ENCODE measurements at places on chromosomes 4 and X.
A peak's percentile ranks its signal among the peaks of the same experiment; 100 is the strongest.

GRCh38 chr4:2262145-2262943, 435 bp upstream of the MXD4 start:
- DNase-seq = peak; percentile 99

DNA sequence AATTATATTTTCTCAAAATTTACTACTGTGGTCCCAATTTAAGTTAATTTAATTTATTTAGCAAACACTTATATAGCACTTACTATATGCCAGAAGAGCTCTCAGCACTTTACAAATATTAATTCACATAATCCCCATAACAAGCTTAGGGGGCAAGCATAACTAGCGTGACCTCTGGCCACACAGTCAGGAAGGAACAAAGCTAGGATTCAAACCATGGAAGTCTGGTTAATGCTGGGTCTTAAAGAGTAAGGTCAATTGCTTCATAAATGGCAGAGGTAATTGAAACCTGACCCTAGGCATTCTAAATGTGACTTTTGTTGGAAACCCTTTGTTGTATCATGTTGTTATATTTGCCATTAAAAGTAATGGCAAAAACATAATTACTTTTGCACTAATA, 279.5 kb upstream of the EMCN start:
- no peak for DNase-seq

- DNase-seq = no peak
Measured at GRCh38 chr4:59655996-59656395, 1544.1 kb upstream of the ADGRL3 start.

DNA sequence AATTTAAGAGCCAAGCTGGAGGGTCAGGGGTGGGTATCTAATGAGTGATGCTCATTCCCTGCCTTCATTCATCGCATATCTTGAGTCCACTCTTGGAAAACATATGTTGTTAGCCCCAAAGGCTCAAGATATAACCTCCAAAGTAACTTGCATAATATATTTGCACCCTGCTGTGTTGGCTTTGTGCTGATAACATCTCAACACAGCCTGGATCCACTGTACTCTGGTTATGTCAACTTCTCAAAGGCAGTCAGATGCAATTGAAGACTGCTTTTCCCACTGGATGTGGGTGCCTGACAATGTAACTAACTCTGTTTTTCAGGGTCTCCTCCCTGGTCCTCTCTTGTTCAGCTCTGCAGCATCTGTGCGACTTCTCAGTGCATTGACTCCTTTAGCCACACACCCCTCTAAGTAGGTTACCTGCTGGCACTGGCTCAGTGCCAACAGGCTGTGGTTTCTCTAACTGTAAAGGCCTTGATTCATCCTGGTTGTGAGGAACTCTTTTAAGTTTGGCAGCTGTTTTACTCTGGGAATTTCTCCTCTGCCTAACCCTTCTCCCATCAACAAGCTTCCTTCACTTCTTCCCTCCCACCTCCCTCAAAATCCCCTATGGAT, 28.1 kb downstream of the SLC16A2 start:
- no peak for DNase-seq

DNA sequence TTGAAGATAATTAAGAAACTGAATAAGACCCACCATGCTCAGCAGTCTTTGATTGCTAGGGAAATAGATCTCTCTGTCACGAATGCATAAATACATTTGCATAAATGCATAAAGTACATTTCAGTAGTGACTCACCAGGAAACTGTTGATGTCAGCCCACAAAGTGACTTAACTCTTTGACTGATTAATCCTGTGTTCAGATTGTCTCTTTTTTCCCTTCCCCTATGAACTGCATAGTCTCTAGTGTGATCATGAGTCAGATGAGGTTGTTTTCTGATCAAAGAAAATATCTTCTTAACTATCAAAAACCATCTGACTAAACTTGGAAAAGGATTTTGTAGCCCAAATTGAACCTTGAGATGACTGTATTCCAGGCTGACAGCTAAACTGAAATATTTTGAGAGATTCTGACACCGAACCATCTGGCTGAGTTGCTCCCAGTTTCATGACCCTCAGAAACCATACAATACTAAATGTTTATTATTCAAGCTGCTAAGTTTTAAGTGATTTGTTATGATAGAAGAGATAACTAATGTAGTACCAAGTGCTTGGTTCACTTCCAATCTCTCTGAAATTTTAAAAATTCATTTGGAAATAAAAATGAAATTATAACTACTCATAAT, 1381.5 kb upstream of the AGA start:
- DNase-seq = peak; percentile 40

GRCh38 chr4:92012899-92013867, 290.6 kb upstream of the GRID2 start:
- DNase-seq = no peak

GRCh38 chr4:144599621-144600020, 46.3 kb upstream of the HHIP start:
- no peak for DNase-seq

DNA sequence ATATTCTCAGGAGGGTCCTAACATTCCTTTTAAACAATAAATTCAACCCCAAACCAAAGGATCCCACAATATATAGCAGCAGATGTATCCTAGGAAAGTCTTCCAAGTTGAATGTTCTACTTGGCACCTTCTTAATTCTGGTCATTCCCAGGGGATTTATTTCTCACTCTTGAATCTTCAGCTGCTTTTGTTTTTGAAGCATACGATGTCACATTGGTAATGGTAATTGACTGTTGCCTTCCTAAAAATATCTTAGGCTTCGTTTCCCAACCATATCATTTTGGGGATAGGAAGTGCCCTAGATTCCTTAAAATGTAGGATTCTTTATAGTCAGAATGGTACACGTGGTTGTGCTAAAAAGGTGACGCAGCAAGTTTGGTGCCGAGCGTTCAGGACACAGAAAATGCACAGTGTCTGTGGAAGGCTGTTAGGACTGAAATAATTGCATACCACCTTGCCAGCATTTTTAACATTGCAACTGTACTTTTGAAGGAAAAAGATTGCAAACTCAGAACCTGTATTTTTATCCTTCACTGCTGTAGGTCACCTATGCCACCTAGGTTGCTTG, 8.1 kb downstream of the SNX25 start:
- DNase-seq = no peak

DNA sequence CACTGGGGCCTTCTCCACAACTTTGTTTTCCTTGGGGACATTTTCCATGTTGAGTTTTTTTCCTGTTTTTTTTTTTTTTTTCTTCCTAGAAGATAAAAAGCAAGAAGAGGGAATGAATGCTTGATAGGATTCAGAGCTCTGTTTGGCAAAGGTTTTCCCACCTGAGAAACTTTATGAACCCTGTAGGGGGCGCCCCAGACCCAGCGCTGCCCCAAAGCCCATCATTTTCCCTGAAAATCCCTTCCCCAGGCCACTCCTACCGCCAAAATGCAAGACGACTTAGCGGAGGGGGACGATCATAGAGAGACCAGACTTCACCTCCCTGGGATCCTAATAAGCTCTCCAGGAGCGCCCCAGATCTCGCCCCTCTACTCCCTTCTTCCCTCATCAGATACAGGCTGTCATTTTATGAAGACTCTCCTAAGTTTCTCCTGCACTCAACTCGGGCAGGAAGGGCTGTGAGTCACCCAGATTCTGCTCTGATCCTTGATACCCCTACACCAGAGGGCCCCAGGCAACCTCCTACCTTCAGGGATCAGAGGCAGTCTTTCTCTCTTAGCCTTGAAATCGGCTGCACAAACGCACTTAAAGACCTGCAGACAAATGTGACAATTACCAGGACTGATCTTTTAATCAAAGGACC, 1.4 kb downstream of the BEX5 start:
- DNase-seq = no peak

DNA sequence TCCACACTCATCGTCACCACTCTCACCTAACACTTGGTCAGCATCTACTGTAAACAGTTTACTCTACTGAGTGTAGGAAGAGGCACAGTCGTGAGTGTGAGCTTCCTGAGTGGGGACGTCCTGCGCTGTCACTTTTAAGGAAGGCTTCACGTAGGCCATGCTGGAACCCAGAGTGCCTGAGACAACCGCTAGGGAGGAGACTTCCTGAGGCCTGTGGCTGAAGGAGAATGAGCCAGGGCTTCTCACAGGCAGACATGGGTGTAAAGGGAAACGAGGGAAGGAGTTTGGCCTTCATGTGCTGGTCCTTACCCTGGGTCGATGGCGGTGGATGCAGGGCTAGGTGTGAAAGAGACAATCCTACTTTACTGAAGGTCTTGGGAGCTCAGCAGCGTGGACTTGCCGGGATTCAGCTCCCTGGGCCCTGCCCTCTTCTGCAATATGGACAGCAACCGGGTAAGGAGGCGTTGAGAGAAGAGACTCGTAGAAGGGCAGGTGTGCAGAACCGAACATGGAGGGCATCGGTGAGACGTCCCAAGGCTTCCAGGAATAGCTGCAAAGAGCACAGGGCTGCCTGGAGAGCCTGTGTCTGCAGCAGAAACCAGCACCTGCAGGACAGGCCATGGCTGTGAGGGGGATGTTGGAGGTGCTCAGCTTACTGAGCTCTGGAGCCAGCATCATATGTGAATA, 48.7 kb upstream of the TLR3 start:
- DNase-seq = no peak
